ENCODE measurements at places on chromosomes 13 and 19.

DNA sequence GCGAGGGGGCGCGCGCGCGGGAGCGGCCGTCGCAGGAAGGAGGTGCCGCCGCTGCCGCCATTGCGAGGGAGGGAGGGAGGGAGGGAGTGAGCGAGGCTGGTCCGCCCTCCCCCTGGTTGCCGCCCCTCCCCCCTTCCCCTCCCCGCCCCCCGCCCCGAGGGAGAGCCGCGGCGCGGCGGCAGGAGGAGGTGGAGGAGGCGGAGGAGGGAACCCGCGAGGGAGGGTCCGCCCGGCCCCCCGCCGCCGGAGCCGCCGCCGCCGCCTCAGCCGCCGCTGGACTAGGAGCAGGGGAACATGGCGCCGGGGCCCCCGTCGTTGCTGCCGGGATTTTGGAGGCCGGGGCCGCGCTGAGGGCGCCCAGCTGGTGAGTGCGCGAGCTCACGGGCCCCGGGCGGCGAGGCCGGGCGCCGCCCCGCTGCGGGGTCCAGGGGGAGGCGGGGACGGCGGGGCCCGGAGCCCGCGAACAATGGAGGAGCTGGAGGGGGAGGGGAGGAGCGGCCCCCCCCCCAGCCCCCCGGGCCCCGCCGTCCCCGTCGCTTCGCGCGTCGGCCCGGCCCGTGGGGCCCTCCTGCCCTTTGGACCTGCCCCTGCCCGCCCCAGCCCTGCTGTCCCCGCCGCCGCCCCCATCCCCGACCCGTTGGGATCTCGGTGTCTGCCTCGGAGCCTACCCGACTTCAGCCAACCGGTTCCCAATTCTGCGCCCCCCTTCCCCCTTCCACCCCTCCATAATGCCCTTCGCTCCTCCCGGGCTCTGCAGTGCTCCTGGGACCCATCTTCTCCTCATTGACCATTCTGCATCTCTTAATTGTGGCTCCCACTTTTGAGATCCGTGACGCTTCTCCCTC is at the start of gene ARHGAP35:
ARHGAP35 (plus strand) TSS at position 152 of the 845 bp plus-strand sequence. CDS start 57,679 bp downstream, outside the sequence.
- peak; percentile 84 for DNase-seq

- DNase-seq, result no peak
Observed at GRCh38 chr13:71798707-71799106, 68.3 kb downstream of the DACH1 start.

DNA sequence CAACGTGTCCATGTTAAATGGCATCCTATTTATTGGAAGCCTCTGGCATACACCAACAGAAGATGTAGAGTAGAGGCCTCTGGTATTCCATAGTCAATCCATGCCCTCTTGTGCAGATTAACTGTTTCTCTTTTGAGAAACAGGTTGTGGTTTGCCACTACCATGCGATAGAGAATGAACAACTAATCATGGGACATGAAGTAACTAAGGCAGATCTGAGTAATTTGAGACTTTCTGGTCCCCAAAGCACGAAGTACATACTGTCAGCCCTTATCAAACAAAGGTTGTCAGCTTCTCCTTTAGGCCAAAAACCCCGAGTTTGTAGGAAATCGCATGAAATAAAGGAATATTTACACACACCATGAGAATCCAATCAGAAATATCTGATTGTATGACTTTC is 3.6 kb downstream of the ZNF121 start:
- no peak for DNase-seq

- DNase-seq, result no peak
Observed at GRCh38 chr13:110140099-110140498, 166.9 kb downstream of the COL4A1 start.

- DNase-seq, result no peak
Observed at GRCh38 chr13:50596776-50597203, 246.7 kb downstream of the DLEU7 start.

DNA sequence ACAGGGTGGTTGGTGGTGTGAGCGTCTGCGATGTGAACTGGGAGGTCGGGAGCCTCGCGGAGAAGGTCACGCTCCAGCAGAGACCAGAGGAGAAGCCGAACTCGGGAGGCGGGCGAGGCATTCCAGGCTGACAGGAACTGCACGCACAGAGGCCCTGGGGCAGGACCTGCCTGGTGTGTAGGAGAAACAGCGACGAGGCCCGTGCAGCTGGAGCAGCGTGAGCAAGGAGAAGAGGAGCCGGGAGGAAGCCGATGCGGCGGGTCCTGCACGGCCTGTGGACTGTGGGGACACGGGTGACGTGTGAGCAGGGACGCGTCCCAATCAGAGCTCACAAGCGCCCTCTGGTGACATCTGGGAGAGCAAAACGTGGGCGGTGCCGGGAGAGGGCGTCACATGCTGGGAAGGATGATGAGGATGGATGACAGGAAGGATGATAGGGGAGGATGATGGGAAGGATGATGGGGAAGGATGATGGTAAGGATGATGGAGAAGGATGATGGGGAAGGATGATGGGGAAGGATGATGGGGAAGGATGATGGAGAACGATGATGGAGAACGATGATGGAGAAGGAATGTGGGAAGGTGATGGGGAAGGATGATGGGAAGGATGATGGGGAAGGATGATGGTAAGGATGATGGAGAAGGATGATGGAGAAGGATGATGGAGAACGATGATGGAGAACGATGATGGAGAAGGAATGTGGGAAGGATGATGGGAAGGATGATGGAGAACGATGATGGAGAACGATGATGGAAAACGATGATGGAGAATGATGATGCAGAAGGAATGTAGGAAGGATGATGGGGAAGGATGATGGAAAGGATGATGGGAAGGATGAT is 16.1 kb upstream of the MADCAM1 start:
- no peak for DNase-seq

GRCh38 chr19:15123900-15124299 is 16.7 kb downstream of the SYDE1 start:
- no peak for DNase-seq

DNA sequence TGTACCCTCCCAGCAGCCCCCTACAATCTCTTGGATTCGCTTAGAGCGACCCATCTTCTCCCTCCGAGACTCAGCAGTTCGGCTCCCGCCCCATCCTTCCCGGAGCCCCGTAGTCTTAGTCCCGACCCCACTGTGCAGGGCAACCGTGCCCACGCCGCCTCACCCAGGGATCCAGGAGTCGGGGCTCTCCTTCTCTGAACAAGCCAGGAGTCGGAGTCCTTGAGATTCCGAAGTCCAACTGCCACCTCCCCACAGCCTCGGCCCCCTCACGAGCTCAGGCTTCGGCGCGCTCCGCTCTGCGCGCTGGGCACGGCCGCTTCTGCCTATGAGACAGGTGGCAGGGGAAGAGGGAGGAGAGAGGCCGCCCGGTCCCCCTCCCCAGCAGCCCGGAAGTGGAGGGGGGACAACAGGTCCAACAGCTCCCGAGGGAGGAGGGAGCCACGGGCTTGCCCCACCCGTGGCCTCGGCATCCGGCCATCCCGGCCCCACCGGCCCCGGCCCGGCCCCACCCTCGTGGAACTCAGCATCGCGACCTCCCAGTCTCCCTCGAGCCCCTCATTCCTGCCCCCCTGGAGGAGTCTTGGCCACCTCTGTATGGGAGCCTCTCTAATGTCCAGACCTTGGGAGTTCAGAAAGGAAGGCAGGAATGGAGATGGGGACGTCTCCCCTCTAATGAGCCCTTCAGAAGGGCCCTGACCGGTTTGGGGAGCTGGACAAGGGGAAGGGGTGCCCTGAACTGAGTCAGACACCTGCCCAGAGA is at the start of gene PHLDB3:
PHLDB3 (minus strand) TSS at position 321 of the 760 bp plus-strand sequence. CDS start 628 bp downstream, outside the sequence.
- peak; percentile 41 for DNase-seq

DNA sequence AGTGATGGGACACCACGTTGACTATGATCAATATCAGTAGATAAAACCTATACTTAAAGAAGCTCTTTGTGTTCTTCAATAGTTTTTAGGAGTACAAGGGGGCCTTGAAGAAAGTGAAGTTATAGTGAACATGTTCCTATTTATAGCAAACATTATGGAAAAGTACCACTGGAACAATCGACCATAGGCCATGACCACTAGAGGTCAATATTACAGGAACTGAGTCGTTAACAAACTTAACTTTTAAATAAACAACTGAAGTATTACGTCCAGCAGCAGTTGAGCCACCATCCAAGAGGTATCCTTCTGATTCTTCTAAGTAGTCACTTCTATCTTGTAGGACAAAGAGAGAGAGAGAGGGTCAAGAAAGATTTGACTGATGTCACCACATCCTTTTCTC is 391.0 kb upstream of the SLITRK5 start:
- no peak for DNase-seq

DNA sequence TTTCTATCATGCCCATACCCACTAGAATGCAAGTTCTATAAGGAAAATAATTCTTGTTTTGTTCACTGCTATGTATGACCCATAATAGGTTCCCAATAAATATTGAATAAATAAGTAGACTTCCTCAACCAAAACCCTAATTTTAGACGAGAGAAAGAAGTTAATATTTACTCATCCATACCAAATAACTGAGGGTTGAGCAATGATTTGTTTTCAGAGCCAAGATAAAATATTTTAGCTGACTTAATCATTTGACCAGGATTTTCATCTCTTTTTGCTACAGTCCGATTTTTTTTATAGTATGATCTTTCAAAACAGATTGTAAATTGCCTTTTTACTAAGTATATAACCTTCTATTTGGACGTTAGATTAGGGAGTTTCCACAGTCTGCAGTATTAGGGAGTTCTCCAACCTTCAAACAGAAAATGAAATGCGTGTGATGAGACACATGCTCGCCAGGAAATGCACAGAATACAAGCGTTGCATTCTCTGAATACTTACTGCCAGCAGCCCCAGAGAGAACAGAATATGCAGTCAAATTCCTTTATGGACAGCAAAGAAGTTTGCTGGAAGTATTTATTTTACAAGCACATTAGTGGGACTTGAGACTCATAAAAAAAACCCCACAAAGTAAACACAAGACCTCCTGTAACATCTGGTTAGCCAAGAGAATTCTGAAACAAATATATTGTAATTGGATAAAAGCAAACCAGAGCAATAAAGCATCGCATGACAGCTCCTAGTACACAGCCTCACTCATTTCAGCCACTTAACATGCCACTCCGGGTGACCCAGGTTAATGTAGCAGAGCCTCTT is 230.0 kb downstream of the MYO16 start:
- DNase-seq, result no peak

DNA sequence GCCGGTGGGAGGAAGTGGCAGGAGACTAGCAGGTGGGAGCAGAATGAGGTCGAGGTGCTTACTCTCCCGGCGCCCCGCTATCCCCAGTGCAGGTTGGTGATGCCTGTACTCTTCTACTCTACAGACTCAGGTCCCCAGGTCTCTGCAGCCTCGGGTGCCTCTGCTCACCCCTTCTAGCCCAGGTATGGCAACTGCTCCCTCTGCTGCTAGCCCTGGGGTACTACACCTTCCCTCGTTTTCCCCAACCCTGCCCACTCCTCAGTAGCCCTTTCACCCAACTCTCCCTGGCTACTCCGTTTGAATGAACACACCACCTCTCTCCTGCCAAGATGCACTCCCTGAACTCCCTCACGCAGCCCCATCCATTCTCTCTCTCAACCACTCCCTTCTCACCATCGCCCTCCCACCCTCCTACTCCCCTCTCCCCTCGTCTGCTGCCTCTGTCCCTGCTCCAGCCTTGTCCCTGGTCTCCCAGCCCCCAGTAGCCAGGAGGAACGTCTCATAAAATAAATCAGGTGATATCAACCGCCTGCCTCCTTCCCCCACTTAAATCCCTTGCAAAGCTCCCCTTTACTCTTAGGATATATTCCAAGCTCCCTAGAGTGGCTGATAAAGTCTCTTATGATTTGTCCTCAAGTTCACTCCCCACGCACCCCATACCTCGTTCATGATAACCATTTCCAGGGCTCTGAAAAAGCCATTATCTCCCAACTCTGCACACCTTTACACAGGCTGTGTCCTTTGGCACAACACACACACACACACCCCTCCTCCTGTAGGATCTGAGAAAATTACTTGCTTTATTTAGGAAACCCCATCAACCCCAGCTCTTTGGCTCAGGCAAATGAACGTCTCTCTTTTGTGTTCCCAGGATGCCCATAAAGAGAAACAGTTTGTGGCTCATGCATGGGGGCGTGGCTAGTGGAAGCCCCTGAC is 8.2 kb upstream of the MEIS3 start:
- DNase-seq, result peak; percentile 61

DNA sequence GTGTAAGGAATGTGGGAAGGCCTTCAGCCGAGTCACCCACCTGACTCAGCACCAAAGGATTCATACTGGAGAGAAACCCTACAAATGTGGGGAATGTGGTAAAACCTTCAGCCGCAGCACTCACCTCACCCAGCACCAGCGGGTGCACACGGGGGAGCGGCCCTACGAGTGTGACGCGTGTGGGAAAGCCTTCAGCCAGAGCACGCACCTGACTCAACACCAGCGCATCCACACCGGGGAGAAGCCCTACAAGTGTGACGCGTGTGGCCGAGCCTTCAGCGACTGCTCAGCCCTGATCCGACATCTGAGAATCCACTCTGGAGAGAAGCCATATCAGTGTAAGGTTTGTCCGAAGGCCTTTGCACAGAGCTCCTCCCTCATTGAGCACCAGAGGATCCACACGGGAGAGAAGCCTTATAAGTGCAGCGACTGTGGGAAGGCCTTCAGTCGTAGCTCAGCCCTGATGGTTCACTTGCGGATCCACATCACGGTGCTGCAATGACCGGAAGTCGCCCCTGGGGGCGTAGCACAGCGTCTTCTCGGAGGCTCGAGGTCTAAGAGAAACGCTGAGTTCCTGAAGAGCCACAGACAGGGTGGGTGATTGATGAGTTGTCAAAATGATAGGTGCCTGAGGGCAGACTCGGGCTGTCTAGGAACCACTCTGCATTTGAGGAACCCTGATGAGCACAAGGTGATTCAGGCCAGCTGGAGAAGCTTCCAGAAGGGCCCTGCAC is 12.2 kb downstream of the ZSCAN22 start:
- DNase-seq, result no peak

GRCh38 chr13:80313668-80314256 is 27.2 kb downstream of the SPRY2 start:
- DNase-seq, result no peak

GRCh38 chr19:49155820-49156346 is 687 bp upstream of the HRC start:
- no peak for DNase-seq

GRCh38 chr19:3698386-3698950 is 1.8 kb downstream of the PIP5K1C start:
- no peak for DNase-seq

- no peak for DNase-seq
Observed at GRCh38 chr19:12695096-12695495, 1.3 kb downstream of the FBXW9 start.

- no peak for DNase-seq
Observed at GRCh38 chr13:50800091-50800739, 43.3 kb downstream of the DLEU7 start.

GRCh38 chr19:44960906-44961728 is 5.9 kb downstream of the CLPTM1 start:
- peak; percentile 78 for DNase-seq

GRCh38 chr13:36089130-36089647 is 42.0 kb downstream of the DCLK1 start:
- no peak for DNase-seq

- DNase-seq, result no peak
Observed at GRCh38 chr19:30276011-30276882, 95.9 kb upstream of the ZNF536 start.

- no peak for DNase-seq
Observed at GRCh38 chr13:29934531-29935308, 84.3 kb upstream of the UBL3 start.

Data from RPMI8226 (cell line).